ENCODE measurements at places on chromosomes 13 and 19.
A peak's percentile ranks its signal among the peaks of the same experiment; 100 is the strongest.

GRCh38 chr13:67094078-67094477 lies 136.1 kb downstream of the PCDH9 start:
- no peak for DNase-seq

DNA sequence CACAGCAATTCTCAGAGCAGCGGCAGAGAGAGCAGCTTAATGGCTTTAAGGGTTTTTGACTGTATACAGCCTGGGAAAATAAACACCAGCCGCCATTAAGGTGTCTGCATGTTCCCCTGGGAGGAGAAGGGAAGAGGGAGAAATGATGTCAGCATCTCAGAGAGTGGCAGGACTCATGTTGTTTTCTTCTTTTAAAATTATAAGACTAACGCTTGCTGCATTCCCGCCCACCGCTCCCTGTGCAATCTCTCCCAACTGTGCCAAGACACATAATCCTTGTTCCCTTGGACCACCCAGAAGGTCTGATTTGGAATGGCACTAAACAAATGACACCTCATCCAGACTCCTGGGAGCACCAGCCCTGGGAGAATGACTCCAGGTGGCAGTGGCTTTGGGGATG lies 27.7 kb upstream of the FAM216B start:
- no peak for DNase-seq

DNA sequence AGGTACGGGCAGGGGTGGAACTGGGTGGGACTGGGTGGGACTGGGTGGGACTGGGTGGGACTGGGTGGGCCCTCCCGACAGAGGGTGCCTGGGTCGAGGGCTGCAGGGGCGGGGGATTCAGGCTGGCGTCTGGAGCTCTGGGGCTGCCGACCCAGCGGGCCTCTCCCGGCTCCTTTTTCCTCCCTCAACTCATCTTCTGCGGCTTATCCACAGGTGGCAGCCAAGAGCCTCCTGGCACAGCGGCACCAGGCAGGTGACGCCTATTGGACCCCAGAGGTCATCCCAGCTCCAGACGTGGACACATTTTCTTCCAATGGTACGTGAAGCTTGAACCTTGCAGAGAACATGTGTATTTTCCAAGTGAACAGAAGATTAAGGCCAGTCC lies 533 bp downstream of the ZNF544 start:
- peak; percentile 57 for DNase-seq

- no peak for DNase-seq
These were observed 39.7 kb downstream of the THSD1 start for GRCh38 chr13:52366291-52366690.

- DNase-seq: peak; percentile 67
These were observed at the start of gene COL5A3 for GRCh38 chr19:10010247-10010691. TSS of gene COL5A3 (minus strand) at chr19:10010504. CDS start at chr19:10010385, 119 bp downstream.

All from Daoy (cell line).